ENCODE measurements at places on chromosomes 13 and 19.

DNA sequence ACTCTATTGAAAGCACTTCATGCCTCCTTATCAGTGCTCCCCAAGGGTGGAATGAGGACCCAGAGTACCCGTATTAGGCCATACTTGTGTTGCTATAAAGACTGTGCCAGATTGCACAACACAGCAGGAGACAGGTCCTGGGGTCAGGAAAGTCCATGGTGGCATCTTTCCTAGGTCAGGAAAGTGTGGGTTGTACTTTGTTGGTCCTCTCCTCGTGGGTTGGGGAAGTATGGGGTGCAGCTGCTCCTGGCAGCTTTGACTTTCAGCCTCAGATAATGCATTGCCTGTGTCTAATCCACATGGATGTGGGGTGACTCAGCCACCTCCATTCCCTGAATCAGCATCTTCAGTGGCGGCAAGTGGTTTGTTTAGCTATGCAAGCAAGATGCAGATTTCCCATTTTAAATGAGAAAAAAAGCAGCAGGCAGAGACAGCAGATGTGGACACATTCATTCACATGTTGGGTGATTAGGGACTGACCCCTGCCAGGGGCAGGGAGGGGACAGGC lies 8.4 kb upstream of the CYP2B6 start:
- no peak overlapping the region for H3K4me3 ChIP-seq
- no peak for DNase-seq
- H3K4me1 ChIP-seq, result no peaks in the 10 kb centered on the region
- H3K27me3 ChIP-seq, result peaks cover 6% of the 10 kb centered on the region

GRCh38 chr19:35240327-35240726 lies 8.5 kb upstream of the LSR start:
- peaks cover 2% of the 10 kb centered on the region for H3K27me3 ChIP-seq
- no peak for DNase-seq
- H3K4me3 ChIP-seq, result no peak overlapping the region
- H3K4me1 ChIP-seq, result no peaks in the 10 kb centered on the region
- H3K36me3 ChIP-seq, result no peaks in the 10 kb centered on the region

GRCh38 chr19:29665826-29666577 lies 741 bp downstream of the PLEKHF1 start:
- H3K36me3 ChIP-seq, result no peaks in the 10 kb centered on the region
- no peak for DNase-seq
- peaks cover 7% of the 10 kb centered on the region for H3K27me3 ChIP-seq
- H3K27ac ChIP-seq, result peak overlapping the region; percentile 52

DNA sequence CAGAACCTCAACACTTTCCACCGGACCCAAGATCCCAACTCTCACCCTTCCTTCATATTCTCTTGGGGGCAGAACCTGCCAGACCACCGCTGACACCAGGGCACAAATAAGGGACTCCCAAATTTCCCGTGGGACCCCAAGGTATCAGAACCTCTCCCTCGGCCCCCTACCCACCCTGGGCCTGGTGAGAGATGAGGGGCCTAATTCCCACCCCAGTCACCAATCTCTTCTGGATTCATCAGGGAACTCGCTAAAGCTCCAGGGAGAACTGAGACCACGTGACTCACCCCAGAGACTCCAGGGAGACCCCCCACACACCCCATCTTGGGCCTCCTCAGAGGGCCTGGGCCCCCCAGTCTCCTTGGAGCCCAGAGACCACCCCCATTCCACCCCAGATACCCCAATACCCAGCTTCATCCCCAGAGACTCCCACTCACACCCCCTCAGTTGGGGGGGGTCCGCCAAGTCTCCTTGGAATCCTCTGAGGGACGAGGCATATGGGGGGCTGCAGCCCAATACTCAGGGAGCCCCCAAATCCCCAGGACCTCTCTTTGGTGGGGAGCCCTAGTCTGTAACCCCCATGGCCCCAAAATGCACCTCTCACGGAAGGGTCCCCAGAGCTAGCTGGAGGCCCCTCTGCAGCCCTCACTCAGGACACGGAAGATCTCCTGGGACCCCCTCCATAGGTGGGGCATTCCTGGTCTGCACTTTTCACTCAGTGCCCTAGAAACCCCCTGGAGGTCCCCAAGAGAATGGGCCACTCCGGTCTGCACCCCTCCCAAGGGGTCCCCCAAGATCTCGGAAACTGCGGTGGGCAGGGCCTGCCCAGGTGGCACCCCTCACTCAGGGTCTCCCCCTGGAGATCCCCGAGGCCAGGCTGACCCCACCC lies 1.6 kb downstream of the LMNB2 start:
- peak overlapping the region; percentile 87 for H3K4me3 ChIP-seq
- no peak for DNase-seq
- H3K27ac ChIP-seq, result peak overlapping the region; percentile 89
- no peaks in the 10 kb centered on the region for H3K27me3 ChIP-seq
- peaks cover 35% of the 10 kb centered on the region for H3K4me1 ChIP-seq

GRCh38 chr13:22945321-22946226 lies 235.2 kb upstream of the SGCG start:
- no peaks in the 10 kb centered on the region for H3K27me3 ChIP-seq
- no peaks in the 10 kb centered on the region for H3K4me1 ChIP-seq
- no peaks in the 10 kb centered on the region for H3K36me3 ChIP-seq
- no peak for DNase-seq
- no peak overlapping the region for H3K4me3 ChIP-seq

DNA sequence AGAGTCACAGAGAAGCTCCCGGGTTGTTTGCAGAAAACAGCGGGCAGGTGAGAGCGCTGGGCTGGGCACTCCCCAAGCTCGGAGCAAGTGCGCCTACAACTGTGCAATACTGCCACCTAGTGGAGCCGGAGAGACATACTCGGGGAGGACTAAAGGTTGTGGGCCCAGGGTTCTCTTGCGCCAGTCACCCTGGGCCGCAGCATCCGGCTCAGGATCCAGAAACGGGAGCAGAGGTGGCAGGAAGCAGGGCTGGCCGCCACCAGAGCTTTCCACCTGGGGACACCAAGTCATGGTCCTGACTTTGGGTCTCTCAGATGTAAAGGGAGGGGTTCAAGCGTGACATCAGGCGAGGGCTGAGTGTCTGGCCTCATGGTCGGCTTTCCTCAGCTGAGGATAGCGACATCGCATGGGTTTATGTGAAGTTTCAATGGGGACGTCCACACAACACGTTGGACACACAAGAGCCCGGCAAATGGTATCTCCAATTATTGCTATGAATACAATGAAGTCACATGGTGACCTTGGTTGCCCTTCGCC lies 11.2 kb upstream of the KLK4 start:
- no peak overlapping the region for H3K4me3 ChIP-seq
- H3K27ac ChIP-seq, result no peak overlapping the region
- H3K36me3 ChIP-seq, result no peaks in the 10 kb centered on the region
- H3K4me1 ChIP-seq, result no peaks in the 10 kb centered on the region

- peak; percentile 51 for DNase-seq
- peaks cover 10% of the 10 kb centered on the region for H3K27me3 ChIP-seq
- peaks cover 38% of the 10 kb centered on the region for H3K4me1 ChIP-seq
- H3K4me3 ChIP-seq, result peak overlapping the region; percentile 66
These were observed 6.4 kb upstream of the NFIC start for GRCh38 chr19:3359919-3360420.

- no peak for DNase-seq
- no peaks in the 10 kb centered on the region for H3K36me3 ChIP-seq
- peaks cover 4% of the 10 kb centered on the region for H3K27me3 ChIP-seq
- H3K27ac ChIP-seq, result no peak overlapping the region
- H3K4me1 ChIP-seq, result peaks cover 8% of the 10 kb centered on the region
These were observed 5.0 kb upstream of the MICU2 start for GRCh38 chr13:21608961-21609360.

DNA sequence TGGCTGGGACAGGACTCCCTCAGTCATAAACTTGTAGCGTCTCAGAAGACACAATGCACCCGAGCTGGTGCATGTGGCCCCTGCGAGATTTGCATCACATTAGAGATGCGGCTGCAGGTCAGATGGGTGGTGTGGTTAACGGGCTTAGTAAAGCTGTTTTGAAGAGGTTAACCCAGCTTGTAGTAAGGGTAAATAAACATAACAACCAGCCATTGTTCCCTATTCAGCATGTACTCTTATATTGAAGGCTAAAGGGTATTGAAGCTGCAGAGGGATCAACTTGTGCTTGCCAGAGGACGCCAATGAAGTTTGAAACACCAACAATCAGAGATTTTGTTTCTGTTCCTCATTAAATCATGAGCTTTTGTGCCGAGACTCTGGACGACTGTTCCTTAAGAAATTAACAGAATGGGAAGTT lies 79.4 kb downstream of the ZIC5 start:
- H3K36me3 ChIP-seq, result no peaks in the 10 kb centered on the region
- no peak for DNase-seq
- H3K27ac ChIP-seq, result no peak overlapping the region
- no peak overlapping the region for H3K4me3 ChIP-seq
- H3K4me1 ChIP-seq, result no peaks in the 10 kb centered on the region
- no peaks in the 10 kb centered on the region for H3K27me3 ChIP-seq

- H3K27me3 ChIP-seq, result peaks cover 27% of the 10 kb centered on the region
- no peaks in the 10 kb centered on the region for H3K4me1 ChIP-seq
- H3K4me3 ChIP-seq, result no peak overlapping the region
- no peaks in the 10 kb centered on the region for H3K36me3 ChIP-seq
These were observed 10.5 kb upstream of the SLC7A1 start for GRCh38 chr13:29605860-29606526.

DNA sequence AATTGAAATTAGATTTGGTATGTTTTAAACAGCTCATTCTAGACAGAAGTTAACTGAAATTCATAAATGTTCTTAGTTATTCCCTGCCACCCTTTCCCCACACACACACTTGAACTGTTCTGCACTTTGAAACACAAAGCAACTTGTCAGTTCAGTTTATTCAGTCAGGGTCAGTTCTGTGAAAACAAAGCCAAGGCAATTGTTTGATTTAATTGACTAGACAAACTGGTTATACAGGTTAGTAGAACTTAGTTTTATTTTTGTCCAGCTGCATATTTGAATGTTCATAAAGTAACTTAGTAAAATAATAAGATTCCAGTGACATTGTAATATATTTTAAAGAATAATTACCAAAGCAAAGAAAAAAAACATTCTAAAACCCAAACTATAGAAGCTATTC lies 98.3 kb upstream of the KLF5 start:
- H3K4me3 ChIP-seq, result no peak overlapping the region
- H3K4me1 ChIP-seq, result no peaks in the 10 kb centered on the region
- H3K36me3 ChIP-seq, result peaks cover 11% of the 10 kb centered on the region
- no peak for DNase-seq
- no peak overlapping the region for H3K27ac ChIP-seq
- no peaks in the 10 kb centered on the region for H3K27me3 ChIP-seq

DNA sequence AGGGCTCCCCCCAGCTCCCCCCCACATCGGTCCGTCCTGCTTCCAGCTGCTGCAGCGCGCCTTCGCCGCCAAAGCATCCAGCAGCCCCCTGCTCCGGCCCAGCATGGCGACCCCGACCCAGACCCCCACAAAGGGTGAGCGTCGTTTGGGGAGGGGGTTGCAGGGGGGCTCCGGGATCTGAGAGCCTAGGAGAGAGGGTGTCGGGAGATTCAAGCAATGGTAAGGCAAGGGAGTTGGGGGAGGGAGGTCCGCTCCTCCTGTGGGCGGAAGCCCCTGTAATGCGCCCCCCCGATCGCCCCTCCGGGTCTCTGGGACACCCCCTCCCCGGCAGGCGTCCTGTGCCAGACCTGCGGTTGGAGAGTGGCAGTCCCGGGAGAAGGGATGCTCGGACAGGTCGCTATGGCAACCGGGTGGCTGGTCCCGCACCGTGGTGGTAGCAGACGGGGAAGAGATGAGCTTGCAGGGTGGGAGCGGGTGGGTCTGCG lies at the start of gene FXYD7:
FXYD7 (plus strand) TSS at position 25 of the 485 bp plus-strand sequence; CDS start at position 104, 79 bp downstream.
- H3K27ac ChIP-seq, result no peak within 1 kb of the TSS
- peaks cover 3% of the 10 kb centered on the region for H3K27me3 ChIP-seq
- DNase-seq, result no peak
- H3K4me1 ChIP-seq, result peaks cover 11% of the 10 kb centered on the region
- no peaks in the 10 kb centered on the region for H3K36me3 ChIP-seq

DNA sequence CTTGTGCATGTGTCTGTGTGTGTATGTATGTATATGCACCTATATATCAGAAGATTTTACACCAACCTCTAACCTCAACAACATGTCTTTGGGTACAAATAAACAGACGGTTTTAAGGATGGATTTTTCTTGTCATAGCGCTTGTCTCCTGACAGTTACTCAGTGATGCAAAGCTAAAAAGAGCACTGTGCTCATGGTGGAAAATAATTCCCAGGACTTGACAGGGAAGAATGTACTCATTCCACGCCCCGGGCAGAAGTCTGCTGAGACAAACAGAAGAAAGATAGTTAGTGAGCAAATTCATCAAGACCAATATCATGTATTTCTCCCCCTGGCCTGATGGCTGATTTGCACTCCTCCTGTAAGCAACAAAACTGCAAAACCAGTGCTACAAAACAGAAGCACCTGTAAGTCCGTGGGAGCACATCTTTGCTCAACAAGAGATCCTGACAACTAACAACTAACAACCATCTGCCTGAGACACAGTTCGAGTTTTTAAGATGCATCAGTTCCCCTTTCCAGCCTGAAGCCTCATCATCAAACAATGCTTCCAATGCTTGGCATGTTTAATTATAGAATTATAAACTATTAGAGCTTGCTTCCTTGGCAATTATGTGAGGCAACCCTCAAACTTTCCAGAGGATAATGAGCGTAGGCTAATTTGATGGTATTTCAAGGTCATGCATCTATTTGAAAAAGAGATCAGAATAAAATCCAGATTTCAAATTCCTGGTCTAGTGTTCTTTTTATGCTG lies 812.7 kb upstream of the MIR17HG start:
- H3K4me1 ChIP-seq, result no peaks in the 10 kb centered on the region
- H3K27me3 ChIP-seq, result no peaks in the 10 kb centered on the region
- no peaks in the 10 kb centered on the region for H3K36me3 ChIP-seq
- no peak overlapping the region for H3K27ac ChIP-seq

- DNase-seq, result no peak
- no peaks in the 10 kb centered on the region for H3K27me3 ChIP-seq
- no peaks in the 10 kb centered on the region for H3K36me3 ChIP-seq
- H3K4me3 ChIP-seq, result no peak overlapping the region
- H3K27ac ChIP-seq, result no peak overlapping the region
- H3K4me1 ChIP-seq, result no peaks in the 10 kb centered on the region
These were observed 420.4 kb downstream of the NDFIP2 start for GRCh38 chr13:79901336-79901735.

GRCh38 chr19:16069813-16070365 lies 6.4 kb upstream of the TPM4 start:
- H3K27ac ChIP-seq, result no peak overlapping the region
- H3K4me1 ChIP-seq, result no peaks in the 10 kb centered on the region

DNA sequence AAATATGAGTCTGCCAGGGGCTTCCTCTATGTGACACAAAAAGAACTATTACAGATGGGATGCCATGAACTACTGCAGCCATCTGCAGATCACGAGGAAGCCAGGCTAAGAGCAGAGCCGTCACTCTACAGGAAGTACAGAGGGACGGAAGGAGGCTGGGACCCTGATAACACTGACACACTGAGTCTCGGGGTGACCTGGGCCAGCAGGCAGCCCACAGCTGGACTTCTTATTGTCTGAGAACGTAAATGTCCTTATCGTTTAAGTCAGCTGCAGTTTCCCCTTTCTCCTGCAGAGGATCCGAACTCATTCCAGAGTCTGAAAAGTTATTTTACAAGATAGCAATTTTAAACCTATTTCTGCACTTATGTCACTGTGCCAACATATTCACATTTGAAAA lies 20.7 kb downstream of the PARP4 start:
- DNase-seq, result no peak
- H3K4me1 ChIP-seq, result no peaks in the 10 kb centered on the region
- no peak overlapping the region for H3K4me3 ChIP-seq
- H3K36me3 ChIP-seq, result peaks cover 72% of the 10 kb centered on the region
- H3K27me3 ChIP-seq, result no peaks in the 10 kb centered on the region
